ENCODE measurements at places on chromosomes 1 and 21.

GRCh38 chr1:24768873-24769605, 23.8 kb downstream of the CLIC4 start:
- DNase-seq: no peak

DNA sequence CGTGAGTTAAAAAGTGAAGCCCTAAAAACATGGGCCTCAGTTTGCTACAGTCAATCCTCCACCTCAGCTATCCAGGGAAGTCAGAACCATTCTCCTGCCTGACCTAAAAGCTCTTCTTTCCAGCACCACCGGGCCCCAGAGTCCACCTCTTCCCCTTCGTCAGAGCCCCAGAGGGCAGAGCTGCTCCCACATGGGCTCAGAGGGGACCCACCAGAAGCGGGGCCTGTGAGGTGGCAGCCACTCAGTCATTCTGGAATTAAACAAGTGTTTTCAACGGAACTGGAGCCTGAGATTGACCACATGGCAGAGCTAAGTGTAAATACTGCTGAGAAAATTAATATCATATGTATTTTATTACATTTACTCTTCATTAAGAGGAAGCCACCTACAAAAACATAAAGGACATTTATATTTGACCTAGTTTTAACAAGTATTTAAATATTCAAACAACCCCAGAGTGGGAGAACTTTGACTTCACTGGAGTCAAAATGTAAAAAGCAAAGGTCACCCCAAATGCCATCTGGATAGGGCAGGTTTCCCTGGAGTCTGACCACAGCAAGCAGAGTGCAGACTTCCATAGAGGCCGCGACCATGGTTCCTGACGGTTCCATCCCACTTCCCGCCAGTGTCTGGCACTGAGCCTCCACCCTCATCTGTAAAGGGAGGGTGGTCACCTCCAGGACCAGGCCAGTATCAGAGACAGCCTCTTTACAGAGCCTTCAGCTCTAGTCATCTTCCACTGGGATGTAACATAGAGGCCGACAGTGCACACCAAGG, 1.8 kb downstream of the SUMO3 start:
- no peak for DNase-seq

DNA sequence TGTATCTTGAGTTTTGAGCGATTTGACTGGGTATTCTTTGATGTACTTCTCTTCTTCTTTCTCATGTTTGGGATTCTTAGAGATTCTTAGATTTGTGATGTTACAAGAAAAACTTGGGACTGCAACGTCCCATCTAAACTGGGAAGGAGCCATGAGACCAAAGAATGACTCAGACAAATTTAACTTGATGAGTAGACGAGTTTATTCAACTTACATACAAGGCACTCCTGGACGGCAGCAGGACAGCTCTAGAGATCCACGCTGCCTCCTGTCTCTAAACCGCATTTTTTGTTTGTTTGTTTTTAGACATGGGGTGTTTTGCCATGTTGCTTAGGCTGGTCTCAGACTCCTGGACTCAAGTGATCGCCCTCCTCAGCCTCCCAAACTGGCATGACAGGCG, 137.1 kb downstream of the PIK3R3 start:
- no peak for DNase-seq

DNA sequence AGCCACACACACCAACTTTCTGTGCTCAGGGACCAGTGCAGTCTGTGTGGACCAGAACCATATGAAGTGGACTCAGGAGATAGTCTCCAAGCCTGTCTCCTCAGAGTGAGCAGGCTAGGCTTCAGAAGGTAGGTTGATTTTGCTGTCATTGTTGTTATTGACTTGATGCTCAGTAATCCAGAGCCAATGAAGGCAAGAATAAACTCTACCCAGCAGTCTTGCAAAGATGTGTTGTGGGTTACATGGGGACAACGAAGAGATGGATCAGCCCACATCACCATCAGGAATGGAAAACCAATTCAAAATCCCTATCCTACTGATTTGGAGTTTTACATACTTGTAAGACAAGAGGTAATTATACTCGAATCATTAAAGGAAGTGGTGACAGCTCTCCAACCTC, 37.4 kb downstream of the PHC2 start:
- DNase-seq: no peak

DNA sequence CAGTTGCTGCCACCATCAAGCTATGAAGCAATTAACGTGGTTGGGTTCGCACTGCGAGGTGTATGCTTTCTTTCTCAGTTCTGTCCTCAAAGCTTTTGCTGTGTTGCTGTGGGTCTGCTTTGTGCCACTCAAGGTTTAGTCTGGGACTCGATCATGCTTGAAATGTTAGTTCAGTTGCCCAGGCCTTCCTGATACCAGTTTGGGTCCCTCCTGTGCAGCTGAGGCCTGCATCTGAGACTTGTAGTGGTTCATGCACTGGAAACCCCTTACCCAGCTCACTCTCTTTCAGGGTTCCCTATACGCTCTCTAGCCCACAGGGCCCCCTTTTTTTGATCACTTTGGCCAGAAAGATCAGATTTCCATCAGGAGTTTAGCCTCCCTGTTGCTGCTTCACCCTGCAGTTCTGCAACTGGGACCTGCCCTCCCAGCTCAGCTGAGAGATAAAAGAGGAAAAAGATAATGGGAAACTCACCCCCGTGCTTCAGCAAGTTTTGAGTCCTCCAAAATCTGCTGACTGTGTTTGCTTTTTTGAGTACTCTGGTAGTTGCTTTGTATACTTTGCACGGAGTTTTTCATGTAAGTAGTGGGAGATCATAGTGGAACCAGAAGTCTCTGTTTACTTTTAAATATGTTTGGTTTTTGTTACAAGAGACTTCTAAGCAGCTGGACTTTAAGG, 317.0 kb downstream of the HHAT start:
- DNase-seq: no peak

DNA sequence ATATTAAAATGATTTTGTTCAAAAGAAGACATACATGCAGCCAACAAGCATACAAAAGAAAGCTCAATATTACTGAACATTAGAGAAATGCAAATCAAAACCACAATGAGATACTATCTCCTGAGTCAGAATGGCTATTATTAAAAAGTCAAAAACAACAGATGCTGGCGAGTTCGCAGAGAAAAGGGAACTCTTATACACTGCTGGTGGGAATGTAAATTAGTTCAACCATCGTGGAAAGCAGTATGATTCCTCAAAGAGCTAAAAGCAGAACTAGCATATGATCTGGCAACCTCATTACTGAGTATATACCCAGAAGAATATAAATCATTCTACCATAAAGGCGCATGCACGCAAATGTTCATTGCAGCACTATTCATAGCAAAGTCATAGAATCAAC, 126.0 kb upstream of the HMCN1 start:
- DNase-seq: no peak

DNA sequence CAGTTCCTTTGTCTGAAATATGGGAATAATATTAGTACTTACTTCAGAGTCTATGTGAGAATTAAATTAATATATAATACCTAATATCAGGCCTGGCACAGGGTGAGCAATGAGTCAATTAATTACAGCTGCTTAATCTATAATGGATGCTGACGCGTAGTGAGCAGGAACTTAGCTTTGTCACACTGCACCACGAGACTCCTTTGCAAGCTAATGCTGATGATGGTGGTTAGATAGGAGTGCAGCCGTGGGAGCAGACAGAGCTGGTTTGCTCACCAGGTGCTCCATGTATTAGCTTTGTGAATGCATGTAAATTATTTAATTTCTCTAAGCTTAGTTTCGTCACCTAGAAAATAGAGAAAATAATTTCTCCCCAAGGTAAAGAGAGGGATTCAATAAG, 35.1 kb downstream of the KCNJ15 start:
- DNase-seq: no peak

DNA sequence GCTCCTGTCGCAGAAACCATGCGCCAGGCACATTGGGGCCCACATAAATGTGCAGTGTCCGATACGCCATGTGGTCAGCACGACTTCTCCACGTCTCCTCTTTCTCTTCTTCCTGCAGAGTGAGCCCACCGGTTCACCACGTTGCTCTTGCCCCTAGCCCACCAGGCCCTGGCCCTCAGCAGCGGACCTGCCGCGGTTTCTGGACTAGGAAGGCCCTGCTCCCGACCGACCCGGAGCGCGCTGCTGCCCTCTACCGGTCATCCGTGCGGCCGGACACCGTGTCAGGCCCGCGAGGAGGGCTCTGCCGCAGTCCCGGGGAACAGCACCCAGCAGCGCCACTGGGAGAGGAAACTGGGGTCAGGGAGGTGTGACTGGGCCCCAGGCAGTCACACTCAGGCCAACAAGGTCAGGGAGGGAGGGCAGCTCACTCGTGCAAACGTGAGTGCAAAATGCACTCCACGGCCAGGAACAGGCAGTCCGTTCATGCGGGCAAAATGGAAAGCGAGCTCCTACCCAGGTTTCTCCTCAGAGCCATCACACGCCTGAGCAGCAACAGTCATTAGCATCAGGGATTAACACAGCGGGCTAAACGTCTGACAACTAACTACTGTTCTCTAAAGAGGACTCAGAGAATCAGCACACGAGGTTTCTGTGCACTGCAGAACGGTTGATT, 13.7 kb downstream of the TLR5 start:
- peak; percentile 49 for DNase-seq

DNA sequence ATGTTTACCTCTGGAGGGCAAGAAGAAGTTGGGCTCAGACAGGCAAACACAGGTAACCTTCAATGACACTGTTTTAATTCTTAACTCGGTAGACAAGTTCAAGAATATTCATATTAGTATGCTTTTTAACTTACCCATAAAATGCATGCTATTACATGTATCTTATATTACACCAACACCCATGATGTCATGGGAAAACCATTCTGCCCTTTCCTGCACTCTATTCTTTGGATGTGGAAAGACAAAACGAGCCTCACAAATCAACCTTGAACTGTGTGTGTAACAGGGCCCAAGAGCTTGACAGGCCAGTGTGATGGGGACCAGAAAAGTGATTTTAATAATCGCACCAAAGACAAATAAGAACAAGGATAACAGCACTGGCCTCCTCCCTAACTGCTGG, 22.6 kb upstream of the RAP1GAP start:
- DNase-seq: no peak

- no peak for DNase-seq
These were observed 115.4 kb upstream of the HOOK1 start for GRCh38 chr1:59699227-59699847.

DNA sequence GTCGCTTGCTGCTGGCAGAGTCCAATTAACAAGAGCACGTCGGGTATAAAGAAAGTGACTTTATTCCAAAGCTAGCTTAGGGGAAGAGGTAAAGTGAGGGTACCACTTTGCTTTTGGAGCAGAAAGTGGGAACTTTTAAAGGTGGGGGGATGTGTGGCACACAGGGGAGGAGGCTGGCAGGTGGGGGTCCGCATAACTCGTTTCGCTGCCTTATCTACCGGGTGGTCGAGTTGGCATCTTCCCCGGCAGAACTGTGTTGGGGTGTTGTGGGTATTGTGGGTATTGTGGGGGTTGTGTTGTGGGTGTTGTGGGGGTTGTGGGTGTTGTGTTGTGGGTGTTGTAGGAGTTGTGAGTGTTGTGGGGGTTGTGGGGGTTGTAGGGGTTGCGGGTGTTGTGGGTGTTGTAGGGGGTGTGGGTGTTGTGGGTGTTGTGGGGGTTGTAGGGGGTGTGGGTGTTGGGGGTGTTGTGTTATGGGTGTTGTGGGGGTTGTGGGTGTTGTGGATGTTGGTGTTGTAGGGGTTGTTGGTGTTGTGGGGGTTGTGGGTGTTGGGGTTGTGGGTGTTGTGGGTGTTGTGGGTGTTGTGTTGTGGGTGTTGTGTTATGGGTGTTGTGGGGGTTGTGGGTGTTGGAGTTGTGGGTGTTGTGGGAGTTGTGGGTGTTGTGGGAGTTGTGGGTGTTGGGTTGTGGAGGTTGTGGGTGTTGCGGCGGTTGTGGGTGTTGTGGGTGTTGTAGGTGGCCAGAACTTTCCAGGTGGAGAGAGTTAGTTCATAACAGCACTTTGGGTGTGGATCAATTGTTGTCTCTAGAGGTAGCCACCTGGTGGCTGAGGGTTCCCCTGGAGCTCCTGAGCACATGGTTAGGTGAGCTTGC, 52.7 kb downstream of the AGPAT3 start:
- no peak for DNase-seq

DNA sequence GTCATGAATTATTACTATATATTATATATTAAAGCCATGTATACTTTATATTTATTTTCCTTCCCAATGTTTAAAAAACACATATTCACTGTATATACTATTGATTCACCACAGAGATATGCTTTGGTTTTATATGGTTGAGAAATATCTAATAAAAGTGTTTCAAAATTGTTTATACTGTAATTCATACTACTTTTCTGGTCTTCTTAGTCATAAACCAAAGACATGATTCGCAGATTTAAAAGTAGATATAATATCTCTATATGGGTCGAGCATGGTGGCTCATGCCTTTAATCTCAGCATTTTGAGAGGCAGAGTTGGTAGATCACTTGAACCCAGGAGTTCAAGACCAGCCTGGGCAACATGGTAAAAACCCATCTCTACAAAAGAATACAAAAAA, 738.4 kb downstream of the USP25 start:
- DNase-seq: no peak

DNA sequence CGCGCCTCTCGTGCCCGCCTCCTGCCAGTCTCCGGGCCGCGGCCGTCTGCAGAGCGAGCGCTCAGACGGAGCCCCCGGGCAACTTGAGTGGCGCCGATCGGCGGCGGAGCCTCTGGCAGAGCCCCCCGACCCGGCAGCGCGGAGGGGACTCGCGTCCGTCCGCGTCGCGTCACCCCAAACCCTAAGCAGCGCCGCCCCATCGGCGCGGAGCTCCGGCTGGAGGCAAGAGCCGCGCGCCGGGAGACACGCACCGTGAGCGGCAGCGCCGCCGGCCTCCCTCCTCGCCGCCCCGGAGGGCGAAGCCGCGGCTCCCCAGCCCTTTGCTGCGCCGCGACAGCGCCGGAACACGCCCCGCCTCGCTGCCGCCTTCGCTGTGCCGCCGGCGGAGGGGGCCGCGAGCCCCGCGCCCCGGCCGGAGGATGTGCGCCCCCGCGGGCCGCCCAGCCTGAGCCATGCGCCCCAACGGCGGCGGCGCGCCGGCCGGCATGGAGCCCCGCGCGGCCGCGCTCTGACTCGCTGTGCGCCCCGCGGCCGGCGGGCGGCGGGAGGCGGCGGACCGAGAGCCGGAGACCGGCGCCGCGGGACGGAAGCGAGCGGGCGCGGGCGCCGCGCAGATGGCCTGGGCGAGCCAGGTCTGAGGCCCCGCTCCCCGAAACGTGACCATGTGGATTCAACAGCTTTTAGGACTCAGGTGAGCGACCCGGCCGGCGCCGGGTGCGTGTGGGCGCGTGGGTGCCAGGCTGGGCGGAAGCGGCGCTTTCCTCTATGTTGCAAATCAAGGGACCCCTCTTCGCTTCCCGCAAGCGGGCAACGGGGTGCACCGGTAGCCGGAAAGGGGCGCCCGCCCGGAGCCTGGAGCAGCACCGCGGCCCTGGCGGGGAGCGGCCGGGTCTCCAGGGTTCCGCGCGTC, 610 bp downstream of the AJAP1 start:
- peak; percentile 23 for DNase-seq

- DNase-seq: no peak
These were observed 32.0 kb downstream of the OLFM3 start for GRCh38 chr1:101964708-101965107.

GRCh38 chr1:92853299-92853698, 21.5 kb downstream of the RPL5 start:
- no peak for DNase-seq

DNA sequence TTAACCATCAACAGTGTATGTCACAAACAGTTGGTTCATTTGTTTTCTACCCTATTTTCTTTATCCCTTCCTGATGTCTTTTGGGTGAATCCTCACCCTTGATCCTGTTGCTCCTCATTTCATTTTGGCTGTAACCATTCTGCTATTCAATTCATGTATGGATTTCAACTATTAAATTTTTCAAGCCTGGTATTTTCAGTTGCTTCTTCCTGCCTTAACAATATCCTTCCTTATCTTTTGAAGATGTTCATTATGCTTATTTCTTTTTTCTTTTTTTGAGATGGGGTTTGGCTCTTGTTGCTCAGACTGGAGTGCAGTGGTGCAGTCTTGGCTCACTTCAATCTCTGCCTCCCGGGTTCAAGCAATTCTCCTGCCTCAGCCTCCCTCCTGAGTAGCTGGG, 2.8 kb upstream of the RNU5D-1 start:
- DNase-seq: no peak
